Activated CD4-positive, alpha-beta T cell treated with anti-CD3 and anti-CD28 coated beads, Interleukin-2, Interleukin-6, amounts not matched to agents 100 ng/mL and 50 ng/mL, durations not matched to agents 16 hours and 8 hours (primary cell): ENCODE measurements at places on chromosomes 16 and 17.

- no peak for DNase-seq
These were observed 101.0 kb downstream of the LITAF start for GRCh38 chr16:11485676-11486075.

GRCh38 chr16:20203272-20203671 is 124.0 kb downstream of the GP2 start:
- no peak for DNase-seq

DNA sequence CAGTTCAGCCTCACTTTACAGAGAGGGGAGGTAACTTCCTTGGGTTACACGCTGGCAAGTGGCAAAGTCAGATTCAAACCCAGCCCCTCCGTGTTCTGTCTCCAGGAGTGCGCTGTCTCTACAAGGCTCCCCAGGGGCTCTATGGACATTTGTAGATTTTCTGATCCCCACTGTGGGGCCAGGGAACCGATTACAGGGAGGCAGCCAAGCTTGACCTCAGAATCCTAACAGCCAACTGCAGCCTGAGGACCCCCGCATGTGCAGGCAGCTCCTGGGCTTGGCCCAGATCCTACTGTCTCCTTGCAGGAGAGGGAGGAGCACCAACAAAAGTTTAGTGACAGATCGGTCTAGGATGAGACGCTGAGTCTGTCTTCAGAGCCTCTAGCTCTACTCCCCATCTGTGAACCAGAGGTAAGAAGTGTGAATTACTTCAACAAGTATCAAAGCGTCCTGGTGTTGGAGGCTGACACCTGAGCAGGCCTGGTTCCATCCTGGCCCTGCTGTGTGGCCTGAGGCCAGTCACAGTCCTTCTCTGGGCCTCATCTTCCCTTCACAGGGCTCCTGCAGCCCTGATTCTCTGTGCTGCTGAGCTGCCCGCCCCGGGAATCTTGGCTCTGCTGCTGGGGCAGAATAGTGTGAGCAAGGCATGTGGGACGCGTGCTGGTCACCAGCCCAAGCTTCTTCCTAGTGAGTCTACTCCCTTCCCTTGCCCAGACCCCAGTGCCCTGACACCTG is 9.2 kb upstream of the NATD1 start:
- no peak for DNase-seq

DNA sequence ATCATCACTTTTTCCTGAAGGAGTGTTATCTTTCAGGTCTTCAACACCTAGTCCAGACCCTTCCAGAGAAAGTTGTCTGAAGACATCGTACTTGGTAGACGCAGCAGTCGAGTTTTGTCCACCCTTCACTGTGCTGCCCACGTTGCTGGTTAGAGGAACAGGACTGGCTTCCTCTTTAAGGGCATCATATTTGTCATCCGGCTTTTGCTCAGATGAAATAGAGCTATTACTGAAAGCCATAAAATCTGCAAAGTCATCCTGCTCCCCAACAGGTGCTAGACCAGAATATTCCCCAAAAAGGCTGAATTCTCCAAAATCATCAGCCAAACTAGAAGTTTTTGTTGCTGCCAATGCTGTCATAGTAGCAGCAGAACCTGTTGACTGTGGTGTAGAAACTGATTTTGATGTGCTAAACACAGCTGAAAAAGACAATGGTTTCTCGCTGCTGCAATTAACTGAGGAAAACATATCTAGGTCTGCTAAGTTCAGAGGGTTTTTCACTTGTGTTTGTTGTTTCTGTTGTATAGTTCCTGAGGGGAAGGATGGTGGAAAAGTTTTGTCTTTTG is 55.7 kb downstream of the SYNRG start:
- no peak for DNase-seq

DNA sequence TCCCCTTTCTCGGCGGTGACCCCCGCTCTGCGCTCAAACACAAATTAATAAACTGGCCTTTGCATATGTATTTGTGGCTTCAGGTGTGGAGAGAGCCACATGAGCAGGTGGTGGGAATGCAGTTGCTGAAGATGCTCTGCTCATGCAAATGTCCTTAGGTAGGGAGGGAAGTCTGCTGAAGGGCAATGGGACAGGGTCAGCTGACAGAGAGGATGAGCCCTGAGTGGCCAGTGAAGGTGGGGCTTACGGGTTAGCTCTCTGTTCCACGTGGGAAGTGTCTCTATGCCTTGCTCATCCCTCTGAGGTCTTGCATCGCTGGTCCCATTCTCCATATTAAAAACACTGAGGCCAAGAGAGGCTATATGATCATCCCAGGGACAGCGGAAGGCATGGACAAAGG is 74.2 kb upstream of the CCL1 start:
- DNase-seq, result no peak

DNA sequence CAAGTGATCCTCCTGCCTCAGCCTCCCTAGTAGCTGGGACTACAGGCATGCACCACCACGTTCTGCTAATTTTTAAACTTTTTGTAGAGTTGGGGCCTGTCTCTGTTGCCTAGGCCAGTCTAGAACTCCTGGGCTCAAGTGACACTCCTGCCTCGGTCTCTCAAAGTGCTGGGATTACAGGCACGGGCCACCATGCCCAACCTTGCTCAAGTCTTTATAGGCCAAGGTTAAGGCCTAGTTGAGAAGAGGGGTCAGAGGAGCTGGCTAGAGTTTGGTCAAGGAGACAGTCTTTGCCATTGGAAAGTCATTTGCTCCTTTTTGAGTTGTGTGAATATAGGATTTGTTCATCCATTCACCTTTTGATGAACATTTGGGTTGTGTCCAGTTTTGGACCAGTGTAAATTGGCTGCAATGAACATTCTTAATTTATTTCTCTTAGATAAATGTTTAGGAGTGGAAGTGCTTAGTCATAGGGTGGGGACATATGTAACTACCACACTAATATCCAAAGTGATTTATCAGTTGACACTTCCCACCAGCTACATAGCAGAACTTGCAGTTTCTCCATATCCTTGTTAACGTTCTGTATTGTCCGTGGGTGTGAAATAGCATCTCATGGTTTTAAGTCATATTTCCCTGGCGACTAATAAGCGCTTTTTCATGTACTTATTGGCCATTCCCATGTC is 30.7 kb upstream of the ARHGAP17 start:
- DNase-seq, result peak; percentile 43

DNA sequence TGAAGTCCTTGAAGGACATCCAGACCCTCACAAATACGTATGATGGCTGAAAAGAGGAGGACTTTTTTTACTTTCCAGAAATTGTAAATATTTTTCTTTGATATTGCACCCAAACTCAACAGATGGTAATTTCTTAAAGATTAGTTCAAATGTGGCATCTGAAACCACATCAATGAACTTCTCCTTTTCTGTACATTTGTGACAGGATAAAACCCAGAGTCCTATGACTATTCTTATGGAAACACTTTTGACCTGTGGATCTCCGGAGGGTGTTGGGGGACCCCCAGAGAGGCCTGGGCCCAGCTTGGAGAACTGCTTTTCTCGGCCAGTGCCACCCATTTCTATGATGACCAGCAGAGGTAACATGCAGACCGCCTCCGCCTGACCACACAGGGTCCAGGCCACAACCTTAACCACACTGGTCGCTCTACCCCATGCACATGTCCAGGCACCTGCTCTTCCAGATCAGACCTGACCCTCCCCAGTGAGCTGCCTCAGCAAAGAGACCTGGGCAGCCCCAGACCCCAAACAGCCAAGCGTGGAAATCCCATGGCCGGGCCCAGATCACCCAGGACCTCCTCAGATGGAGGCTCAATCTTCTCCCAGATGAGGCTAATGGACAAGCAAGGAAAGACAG is 22.7 kb downstream of the RPH3AL start:
- DNase-seq, result no peak

DNA sequence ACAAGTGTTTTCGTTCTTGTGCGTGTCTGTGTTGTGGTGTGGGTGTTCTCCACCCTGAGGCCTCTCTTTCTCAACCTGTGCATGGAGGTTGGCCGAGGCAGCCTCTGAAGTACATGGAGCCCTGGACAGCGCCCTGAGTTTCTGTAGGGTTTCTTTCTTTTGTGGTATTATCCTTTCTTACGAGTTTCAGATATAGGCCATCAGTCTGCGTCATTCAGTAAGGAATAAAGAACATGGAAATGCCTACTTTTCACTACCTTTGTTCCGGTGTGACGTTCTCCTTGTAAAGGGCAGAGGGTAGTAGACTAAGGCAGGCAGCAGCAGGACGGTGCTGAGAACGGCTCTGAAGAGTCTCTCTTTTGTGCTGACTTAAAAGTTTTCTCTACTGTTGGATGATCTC is 18.6 kb downstream of the RAB11FIP3 start:
- DNase-seq, result no peak

GRCh38 chr17:39753514-39754160 is 15.9 kb downstream of the GRB7 start:
- DNase-seq, result peak; percentile 63

- no peak for DNase-seq
These were observed 2.8 kb downstream of the MIEN1 start for GRCh38 chr17:39727556-39727955.

- no peak for DNase-seq
These were observed 6.5 kb downstream of the SGSH start for GRCh38 chr17:80213643-80213975.

DNA sequence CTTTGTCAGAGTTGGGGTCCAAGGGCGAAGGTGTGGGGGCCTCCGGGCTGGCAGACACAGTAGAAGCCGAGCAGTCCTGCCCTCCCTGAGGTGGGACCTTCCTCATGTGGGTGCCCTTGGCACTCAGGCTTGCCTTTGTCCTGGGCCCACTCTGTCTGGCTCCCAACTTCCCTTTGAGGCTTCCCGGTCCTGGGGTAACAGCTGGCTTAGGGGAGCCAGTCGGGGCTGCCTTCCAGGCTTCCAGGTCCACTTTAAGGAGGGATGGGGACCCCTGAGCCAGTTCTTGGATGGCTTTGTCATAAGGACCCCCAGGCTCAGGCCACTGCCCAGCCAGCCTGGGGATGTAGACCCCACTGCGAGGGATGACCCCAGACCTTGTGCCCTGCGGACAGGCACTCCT is 7.8 kb downstream of the GAS2L2 start:
- no peak for DNase-seq

DNA sequence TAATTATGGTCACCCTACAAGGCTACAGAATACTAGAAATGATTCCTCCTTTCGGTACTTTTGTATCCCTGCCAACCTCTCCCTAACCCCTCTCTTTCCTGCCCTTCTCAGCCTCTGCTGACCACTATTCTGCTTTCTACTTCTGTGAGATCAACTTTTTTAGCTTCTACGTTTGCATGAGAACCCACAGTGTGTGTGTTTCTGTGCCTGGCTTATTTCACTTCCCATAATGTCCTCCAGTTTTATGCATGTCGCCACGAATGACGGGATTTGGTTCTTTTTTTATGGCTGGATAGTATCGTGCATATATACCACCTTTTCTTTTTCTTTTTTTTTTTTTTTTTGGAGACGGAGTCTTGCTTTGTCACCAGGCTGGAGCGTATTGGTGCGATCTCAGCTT is 92.1 kb downstream of the RAP1GAP2 start:
- no peak for DNase-seq

DNA sequence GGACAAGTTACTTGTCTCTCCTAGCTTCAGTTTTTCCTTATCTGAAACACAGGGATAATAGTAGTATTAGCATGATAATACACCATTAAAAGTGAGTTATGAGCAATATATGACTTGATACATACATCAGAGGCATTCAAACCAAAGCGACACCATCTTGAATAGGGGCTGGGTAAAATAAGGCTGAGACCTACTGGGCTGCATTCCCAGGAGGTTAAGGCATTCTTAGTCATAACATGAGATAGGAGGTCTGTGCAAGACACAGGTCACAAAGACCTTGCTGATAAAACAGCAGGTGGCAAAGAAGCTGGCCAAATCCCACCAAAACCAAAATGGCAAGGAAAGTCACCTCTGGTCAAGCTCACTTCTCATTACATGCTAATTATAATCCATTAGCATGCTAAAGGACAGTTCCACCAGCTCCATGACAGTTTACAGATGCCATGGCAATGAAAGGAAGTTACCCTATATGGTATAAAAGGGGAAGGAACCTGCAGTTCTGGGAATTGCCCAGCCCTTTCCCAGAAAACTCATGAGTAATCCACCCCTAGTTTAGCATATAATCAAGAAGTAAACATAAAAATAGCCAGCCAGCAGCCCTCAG is 37.2 kb upstream of the HS3ST3A1 start:
- peak; percentile 11 for DNase-seq

DNA sequence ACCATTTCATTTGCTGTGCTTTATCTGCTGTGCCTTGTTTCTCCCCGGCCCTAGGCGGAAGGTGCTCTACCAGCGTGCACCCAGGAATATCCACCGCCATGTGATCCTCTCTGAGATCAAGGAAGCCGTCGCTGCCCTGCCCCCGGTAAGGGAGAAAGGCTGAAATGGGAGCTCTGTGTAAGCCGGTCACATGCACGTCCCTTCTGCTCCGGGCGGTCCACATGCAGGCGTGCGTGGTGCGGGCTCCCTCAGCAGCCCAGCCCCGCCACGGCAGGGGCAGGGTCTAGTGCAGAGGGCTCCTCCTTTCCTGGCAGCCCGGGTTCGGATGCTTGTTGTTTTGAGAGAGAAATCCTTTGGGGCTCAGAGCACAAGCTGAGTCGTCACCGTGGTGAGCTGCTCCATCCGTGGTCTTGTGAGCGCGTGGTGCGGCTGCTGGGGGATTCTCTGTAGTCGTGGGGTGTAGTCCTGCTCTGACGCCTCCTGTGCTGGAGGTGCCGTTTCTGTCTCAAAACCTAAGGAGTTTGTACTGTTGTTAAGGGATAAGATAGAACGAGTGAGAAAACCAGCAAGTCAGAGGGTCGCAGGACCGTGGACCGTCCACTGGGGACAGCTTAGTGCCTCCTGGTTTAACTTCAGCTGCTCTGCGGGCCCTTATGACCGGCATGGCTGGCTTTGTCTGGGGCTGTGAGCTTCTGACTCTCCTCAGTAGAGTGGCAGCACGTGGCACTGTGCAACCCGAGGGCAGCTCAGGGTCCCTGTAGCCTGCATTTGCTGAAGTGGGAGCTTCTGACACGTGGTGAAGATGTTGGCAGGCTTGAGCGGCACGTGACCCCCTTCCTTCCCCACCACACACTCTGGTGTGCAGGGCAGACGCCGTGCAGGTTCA is 12.3 kb upstream of the MC1R start:
- DNase-seq, result no peak

GRCh38 chr16:2776500-2777139 is 460 bp downstream of the ELOB start:
- peak; percentile 34 for DNase-seq

GRCh38 chr17:79423811-79424465 is 186.9 kb downstream of the RBFOX3 start:
- DNase-seq, result no peak

GRCh38 chr17:28563475-28563874 is 7.8 kb downstream of the PIGS start:
- no peak for DNase-seq

- DNase-seq, result no peak
These were observed 16.5 kb upstream of the ABCC1 start for GRCh38 chr16:15932939-15933338.

DNA sequence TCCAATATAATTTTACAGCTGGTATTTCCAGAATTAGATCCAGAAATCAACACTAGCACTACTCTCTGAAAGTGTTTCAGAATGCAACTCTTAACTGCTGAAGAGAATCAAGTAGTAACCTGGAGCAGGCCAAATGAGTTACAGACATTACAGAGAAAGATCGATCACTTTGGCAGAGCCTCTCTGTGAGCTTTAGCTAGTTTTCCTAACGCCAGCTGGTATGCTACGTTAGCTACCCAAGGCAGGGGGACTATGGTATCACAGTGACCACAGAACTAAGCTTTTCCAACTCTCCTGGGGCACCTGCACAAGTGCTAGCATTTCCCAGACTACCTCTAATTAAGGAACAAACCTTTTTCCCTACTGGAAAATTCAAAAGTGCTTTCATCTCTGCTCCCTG is 30.4 kb downstream of the TRAF4 start:
- no peak for DNase-seq
